DMS79 treated with DMSO at 0.1 percent for 48 hours (cell line): ENCODE measurements at places on chromosomes 2 and 18.

- DNase-seq, result no peak
These were observed 105.4 kb downstream of the POLR1A start for GRCh38 chr2:86000131-86000937.

GRCh38 chr2:218193701-218194100, 23.3 kb upstream of the ARPC2 start:
- DNase-seq, result no peak

DNA sequence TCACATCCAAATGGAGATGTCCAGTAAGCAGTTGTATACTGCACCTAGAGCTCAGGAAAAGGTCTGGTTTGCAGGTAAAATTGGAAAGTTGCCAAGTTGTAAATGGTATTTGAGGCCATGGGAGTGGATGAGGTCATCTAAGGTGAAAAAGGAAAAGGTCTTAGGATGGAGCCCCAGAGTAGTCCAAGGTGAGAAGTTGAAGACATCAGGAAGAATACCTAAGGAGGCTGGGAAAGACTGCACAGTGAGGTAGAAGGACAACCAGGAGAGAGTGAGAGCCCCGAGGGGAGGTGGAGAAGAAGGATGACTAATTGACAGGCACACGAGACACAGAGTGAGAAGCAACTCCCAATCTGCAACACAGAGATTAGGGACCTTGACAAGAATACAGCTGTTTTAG, 10.7 kb downstream of the DPP4 start:
- no peak for DNase-seq

- DNase-seq, result no peak
These were observed 183.1 kb downstream of the STK39 start for GRCh38 chr2:168064011-168064998.

- no peak for DNase-seq
These were observed 226.9 kb downstream of the MYO3B start for GRCh38 chr2:170404846-170405245.

- DNase-seq, result no peak
These were observed 54.6 kb downstream of the MERTK start for GRCh38 chr2:111952871-111953452.

DNA sequence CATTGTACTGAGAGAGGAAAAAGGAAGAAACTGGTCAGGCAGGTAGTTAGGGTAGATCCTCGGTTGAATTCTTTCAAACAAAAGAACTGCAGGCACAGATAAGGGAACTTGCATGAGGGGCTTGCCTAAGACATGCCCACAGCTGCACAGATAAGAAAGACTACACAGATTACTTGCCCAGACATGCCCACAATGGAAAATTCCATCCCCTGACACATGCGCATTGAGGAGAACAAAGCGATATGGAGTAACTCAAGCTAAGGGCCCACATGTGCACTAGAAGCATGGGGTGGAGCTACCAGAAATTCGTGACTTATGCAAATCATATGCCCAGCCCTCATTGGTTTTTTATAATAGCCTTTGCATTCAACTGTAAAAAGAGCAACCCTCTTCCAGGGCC, 181.3 kb upstream of the ZNF521 start:
- peak; percentile 10 for DNase-seq

DNA sequence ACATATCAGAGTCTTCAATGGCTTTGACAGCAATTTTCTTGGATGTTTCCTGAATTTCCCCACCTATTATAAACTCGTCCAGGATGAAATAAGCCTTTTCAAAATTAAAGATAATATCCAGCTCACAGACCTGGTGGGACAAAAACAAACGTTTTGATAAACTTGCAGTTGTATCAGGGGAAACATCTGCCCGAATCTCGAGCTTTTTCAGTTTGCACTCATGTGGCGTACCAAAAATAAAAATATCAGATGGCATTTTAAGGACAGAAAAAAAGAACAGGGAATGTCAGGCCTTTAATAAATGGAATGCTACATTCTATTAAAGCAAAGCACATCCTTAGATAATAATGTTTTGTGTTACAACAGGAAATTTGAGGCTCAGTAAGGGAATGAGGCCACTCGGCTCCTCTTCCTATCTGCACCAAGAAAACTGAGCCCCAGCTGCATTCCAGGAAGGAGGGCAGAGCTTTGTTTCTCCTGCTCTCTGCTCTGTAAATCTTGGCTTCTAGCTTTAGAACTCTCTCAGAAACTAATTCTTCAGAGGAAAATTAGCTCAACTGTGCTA, 72.1 kb downstream of the AP1S3 start:
- DNase-seq, result no peak

DNA sequence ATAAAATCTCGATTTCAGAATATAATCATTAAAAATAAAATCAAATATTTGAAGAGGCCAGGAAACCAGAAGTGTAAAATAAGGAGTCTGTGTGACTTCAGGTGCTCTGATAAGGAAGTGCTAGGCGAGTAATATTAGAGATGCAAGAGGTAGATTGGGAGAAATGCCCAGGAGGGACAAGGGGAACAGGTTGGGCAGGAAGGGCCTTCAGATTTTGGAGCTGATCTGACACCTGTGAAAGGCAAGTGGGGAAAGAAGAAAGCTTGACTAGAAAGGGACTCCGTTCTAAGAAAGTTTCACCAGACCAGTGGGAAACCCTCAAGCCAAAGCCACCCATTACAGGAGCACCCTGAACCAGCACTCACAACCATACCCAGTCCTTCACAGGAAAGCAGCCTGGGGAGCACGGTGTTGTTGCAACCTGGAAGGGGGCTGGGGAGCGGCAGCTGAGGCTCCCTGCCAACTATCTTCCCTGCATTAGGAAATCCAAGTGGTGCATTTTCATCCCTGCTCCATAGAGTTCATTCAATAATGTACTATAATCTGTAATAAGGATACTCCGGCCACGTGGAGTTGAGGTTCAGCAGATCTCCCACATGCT, 57.5 kb upstream of the GREB1L start:
- no peak for DNase-seq

DNA sequence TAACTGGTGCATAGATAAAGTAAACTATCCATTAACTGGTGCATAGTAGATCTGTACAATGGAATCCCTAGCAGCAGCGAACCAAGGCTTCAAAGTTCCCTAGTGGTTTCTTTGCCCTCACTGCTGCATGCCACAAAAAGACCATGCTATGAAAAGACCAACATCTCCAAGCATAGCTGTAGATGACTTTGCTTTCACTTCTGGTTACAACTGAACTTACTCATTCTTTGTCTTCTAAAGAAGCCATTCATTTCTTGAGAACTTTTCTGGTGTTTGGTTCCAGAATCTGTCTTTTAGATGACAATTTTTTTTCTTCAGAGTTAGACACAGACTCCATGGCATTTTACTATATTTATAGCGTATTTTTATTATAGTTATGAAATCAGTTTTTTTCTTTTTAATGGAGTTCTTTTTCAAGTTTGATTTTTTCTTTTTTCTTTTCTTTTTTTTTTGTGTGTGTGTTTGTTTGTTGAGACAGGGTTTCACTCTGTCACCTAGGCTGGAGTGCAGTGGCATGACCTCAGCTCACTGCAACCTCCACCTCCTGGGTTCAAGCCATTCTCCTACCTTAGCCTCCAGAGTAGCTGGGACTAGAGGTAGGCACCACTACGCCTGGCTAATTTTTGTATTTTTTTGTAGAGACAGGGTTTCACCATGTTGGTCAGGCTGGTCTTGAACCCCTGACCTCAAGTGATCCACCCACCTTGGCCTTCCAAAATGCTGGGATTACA, 63.6 kb downstream of the SLC35F5 start:
- no peak for DNase-seq

DNA sequence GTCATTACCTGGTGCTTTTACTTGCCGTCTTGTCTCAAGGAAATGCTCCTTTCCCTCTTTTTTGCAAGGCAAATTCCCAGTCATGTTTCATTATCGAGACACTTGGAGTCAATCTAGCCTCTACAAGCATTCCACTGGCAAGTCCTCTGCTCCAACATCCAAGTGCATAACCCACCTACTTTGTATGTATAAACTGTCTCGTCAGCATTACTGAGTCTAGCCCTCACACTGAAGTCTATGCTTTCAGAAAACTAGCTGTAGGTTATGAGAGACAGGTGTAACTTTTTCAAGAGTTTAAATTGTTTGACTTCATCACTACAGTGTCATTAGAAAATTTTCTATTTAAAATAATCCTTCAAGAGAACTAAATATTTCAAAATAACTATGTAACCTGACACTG, 319.2 kb downstream of the NBAS start:
- no peak for DNase-seq

DNA sequence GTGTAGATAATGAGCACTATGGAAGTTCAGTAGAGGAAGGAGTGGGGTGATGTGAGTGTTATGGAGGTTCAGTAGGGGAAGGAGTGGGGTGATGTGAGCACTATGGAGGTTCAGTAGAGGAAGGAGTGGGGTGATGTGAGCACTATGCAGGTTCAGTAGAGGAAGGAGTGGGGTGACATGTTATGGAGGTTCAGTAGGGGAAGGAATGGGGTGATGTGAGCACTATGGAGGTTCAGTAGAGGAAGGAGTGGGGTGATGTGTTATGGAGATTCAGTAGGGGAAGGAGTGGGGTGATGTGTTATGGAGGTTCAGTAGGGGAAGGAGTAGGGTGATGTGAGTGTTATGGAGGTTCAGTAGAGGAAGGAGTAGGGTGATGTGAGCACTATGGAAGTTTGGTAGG, 116.3 kb upstream of the SMAD7 start:
- DNase-seq, result no peak
